ENCODE measurements at places on chromosomes 16 and 17. TPM values are rescaled to one million over a fixed set of nuclear protein-coding genes. Genes with fewer than 3 reads are reported as not detected.

The TPSB2 gene
- not detected for total RNA-seq

The COPS3 gene
- 75.6 TPM for total RNA-seq

The CSH2 gene
- total RNA-seq: not detected

The SLC5A2 gene
- total RNA-seq: not detected

The ITGAX gene
- total RNA-seq: 0.23 TPM

The GCGR gene
- not detected for total RNA-seq

The KRT33A gene
- total RNA-seq: not detected

DNA sequence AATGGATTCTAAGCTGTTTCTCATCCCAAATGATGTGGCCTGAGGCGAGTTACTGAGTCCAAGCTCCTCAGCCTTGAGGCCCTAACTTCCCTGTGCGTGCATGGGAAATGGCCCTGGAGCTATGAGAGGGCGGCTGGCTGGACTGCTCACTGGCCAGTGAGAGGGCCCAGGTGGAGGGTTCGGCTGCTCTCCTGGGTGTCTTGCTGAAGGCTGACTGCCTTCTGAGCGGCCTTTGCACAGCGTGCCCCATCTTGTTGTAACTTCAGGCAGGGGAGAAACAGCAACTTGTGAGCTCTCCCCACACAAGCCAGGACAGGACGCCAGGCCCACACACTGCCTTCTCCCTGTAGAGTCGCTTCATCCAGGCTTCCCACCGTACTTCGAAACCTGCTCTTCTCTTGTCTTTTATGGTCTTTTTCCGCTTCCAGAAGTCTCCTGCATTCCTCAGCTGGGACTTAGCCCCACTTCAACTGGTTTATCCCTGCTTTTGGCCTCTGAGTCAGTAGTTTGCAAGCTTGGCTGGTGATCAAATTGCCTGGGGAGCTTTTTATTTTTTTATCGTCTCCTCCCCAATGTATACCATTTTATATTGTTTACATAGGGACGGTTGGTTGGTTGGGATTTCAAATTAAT lies 13.3 kb downstream of the CDH3 start:
- no peak for DNase-seq

DNA sequence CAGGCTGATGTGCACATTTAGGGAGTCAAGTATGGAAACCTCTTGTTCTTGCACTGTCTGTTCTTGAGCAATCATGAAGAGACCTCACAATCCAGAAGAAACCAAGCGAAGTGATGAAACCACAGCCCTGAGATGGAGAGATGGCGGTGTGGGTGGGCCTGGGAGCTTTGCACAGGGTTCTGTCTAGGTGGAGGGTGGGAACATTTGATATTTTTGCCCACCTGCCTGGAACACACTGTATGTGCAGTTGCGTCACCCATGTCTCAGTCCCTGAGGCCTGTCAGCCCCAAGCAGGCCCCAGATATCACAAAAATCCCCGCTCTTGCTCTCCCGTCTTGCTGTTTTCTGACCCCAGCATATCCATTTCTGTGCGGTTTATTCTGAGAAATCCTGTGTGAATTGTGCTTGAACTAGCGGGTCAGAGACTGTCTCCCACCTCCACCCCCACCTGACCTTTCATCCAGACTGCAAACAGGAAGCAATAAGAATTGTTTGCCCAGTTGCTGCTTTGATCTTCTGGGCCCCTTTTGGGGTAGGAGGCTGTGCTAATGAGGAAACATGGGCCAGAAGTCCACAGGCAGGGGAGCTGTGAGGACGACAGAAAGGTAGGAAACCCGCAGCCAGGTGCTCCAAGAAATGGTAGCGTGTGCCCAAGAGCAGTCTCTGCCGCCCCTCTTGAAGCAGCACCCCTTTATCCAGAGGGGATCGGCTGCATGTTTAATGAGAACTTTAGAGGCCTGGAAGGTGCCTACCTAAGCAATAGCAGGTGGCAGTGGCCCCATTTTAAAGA lies 183.8 kb downstream of the CCDC182 start:
- no peak for DNase-seq

DNA sequence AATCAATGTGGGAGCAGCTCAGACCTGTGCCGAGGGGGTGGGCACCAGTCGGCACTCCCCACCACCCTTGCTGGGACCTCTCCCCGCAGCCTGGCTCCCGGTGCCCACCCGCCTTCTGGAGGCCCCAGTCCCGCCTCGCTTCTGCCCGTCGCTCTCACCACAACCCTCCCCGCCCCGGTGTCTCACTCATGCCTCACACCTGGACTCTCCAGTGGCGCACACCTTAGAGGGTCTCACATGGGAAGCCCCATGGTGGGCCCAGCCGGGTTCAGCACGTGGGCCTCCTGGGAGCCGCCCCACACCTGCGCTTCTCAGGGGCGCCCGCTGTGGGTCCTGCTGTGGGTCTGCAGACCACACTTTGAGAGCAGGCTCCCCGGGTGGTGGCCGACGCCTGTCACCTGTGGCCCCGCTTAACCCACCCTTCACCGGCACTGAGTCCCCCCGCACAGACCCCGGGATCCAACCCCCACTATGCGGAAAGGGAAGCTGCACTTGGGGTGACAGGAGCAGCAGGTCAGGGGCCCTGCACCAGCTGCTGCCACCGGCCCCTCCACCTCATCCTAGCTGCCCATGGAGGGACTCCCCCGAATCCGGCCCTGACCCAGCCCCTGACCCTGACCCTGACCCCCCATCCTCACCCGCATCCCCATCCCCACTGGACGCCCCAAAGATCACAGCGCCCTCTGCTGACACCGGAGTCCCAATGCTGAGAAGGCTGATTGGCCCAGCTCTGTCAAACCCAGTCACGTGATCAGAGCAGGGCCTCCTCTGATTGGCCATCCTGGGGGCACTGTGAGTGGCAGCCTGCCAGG lies 27.4 kb upstream of the SLC38A10 start:
- DNase-seq: no peak

GRCh38 chr17:34886831-34887230 lies 74.4 kb downstream of the CCT6B start:
- no peak for DNase-seq

GRCh38 chr17:16470265-16470664 lies 21.7 kb downstream of the LRRC75A start:
- DNase-seq: no peak

- no peak for DNase-seq
Observed at GRCh38 chr17:8121407-8121680, 2.6 kb downstream of the HES7 start.

GRCh38 chr17:69173118-69173517 lies 31.4 kb upstream of the ABCA6 start:
- no peak for DNase-seq

DNA sequence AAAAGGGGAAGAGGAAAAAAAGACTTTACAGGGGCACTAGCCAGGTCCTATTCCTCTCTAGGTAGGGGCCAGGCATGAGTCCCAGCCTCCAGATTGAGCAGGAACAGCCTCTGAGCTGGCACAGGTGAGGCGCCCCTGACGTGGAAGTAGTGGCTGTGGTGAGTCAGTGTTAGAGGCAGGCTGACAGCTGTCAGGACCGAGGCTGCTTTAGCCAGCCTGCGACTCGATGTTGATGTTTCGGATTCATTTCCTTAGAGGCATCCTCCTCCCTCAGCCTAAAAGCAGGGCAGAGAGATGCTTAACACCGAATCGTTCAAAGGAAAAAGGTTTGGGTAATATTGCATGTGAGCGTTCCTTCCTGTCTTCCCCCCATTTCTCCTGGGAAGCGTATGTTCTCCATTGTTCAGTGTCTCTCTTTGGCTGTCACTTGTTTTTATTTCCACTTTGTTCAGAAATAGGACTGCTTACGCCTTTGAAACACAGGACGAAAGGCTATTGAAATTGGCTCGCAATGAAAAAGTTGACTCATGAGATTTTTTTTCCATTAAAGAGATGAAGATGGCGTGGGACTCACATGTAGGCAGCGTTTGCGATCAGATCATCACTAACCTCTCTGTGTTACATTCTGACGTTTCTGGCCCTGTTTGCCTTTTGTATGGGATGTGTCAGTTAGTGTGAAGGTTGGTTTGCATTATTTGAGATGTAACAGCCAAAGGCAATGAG lies 1.3 kb downstream of the KIAA0513 start:
- no peak for DNase-seq

DNA sequence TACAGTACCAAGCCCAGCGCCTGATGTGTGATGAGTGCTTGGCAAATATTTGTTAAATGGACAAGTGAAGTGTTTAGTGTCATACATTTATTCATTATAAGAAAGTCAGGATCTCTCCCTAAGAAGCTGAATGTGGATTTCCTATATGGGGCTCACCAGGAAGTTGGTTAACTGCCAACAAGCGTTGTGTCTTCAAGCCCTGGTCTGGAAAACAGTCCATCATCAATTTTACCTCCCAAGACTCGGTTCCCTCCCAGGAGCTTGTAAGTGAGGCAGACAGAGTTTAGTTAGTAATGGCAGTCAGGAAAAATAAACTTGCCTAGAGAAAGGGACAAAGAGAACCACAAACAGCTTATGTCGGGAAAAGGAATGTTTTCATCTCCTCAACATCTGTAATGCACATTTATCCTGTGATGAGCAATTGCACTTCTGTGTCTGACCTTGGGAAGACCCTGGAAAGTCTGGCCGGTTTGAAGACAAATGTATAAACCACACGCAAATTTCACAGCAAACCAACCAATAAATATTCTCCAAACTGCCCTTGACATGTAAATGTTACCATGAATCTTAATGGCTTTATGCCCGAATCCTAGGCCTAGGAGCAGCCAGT lies 28.3 kb downstream of the C16orf95 start:
- no peak for DNase-seq

DNA sequence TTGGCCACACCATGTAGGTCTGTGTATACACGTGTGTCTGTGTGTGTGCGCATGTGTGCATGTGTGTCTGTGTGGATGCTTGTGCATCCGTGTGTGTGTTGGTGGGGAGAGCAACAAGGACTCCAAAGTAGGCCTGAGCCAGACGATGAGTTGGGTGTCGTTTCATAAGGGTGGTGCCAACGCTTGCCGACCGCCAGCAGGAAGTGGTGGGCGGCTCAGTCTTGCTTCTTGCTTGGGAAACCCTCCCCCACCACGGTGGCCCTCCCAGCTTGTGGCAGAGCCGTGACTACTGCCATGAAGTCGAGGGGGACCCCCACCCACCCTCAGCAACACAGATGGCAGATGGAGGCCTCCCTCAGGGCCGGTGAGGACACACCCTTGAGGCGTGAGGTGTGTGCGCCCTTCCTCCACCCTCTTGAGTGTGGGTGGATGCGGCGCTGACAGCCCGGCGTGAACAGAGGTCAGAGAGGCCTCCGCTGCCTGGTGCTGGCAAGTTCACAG lies 17.5 kb downstream of the SBK1 start:
- DNase-seq: no peak

DNA sequence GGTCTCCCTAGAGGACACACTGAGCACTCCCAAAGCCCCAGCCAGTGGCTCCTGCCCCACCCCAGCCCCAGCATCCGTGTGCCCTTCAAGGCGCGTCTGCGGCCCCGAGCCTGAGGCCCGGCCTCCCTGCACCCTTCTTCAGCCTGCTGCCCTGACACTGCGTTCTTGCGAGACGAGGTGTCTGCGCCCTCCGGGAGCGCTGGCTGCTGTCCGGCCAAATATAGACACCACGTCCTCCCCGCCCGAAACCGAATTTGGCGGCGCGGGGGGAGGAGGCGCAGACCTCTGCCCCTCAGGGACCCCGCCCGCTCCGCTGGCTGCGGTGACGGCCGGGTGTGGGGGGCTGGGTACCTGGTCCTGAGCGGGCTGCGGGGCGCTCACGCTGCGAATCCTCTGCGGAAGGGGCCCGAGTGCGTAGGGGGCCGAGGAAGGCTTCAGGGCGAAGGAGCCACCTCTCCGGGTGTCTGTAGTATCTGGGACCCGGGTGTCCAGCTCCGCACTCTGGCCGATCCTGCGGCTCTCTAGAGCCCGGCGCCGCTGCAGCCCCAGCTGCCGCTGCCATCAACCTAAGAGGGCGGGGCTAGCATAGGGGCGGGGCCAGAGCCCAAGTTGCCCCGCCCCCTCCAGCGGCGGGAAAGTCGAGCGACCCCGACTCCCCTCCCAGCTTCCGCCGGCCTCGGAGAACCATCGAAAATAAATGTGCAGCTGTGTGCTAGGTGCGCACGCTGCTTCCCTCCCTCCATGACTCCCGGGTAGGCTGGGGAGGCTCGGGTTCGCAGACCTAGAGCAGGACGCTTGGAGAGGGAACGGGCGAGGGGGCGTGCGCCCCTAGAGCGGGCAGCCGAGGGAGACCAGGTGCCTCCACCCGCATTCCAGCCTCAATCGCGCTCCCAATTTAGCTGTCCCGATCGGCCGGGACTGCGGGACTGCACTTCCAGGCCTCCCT lies at the start of gene CORO6:
CORO6 (minus strand) TSS at position 576 of the 946 bp plus-strand sequence. CDS start 1,491 bp downstream, outside the sequence.
- DNase-seq: no peak

GRCh38 chr17:72643575-72644216 lies 448.8 kb downstream of the SLC39A11 start:
- no peak for DNase-seq
